Activated CD4-positive, alpha-beta T cell treated with anti-CD3 and anti-CD28 coated beads for 1 hour (primary cell): ENCODE measurements at places on chromosomes 3 and 15.

DNA sequence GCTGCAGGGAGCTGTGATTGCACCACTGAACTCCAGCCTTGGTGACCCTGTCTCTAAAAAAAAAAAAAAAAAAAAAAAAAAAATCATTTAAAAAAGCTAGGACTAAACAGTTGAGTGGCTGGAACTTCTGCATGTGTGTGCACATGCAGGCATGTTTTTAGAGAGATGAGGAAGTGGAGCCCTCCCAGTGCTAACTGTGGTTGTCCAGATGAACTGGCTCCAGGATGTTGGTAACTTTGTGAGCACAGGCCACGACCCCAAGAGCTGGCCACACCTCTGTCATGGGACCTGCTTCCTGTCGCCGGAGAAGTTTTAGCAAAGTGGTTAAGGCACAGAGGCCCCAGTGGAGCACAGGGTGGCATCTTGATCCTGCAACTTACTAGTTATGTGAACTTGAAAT, 27.0 kb downstream of the CHCHD6 start:
- DNase-seq, result no peak

- no peak for DNase-seq
Observed at GRCh38 chr3:139323146-139323545, 20.7 kb upstream of the MRPS22 start.

DNA sequence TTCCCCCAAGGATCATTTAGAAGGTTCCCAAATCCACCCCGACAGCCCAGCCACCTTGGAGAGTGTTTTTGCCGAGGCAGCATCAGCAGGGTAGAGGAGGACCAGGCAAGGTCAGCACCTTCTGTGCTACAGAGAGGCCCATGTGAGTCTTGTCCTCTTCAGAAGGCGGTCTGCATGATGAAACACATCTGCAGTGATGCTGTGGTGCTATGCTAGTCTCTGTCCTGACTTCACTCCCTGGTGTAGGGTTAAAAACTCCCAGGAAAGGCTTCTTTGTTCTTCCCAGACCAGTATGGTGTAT, 87.9 kb downstream of the ITPR1 start:
- no peak for DNase-seq

DNA sequence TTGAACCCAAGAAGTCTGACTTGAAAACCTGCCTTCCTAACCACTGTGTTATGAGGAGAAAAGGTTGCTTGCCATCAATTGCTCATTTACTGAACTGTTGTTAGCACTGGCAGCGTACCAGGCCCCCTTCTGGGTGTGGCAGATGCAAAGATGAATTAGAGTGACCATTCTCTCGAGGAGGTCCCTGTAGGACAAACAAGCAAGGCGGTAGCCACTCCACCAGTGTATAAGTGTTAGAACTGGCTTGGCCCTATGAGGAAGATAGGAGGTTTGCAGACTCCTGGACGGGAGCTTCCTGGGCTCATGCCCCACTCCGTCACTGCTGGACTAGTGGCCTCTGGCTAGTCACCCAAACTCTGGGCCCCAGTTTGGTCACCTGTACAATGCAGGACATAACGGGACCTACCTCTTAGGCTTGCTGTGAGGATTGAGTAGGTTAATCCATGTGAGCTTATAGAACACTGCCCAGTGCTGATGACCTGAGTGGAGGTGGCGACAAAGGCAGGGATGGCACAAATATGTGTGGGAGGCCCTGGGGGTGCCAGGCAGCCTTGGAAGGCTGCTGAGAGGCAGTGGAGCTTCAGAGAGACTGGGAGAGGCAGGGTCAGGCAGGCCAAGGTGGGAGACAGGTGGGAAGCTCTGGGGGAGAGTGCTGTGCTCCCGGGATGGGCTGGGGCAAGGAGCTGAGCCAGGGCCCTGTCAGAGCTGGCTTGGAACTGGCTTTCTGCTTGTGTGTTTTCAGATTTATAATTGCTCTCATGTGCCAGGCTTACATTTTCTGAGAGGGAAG, 145.9 kb downstream of the DNAJB8 start:
- no peak for DNase-seq

DNA sequence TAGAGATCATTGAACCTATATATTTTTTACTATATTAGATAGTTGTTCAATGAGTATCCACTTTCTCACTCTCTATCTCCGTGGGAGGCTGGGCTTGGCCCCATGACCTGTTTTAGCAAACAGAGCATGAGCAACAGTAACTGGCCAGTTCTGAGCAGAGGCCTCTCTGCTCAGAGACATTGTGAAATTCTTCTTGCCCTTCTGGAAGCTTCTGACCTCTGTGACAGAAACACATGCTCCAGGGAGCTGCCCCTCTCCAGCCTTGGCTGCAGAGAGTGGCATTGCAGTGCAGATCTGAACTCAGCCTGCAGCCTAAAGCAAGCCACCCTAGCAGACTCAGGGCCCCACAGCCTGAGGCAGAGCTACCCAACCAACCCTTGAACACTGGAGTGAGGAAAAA, 20.5 kb downstream of the FAM240A start:
- no peak for DNase-seq

- DNase-seq, result no peak
Observed at GRCh38 chr3:172239218-172239790, 199.9 kb downstream of the FNDC3B start.

DNA sequence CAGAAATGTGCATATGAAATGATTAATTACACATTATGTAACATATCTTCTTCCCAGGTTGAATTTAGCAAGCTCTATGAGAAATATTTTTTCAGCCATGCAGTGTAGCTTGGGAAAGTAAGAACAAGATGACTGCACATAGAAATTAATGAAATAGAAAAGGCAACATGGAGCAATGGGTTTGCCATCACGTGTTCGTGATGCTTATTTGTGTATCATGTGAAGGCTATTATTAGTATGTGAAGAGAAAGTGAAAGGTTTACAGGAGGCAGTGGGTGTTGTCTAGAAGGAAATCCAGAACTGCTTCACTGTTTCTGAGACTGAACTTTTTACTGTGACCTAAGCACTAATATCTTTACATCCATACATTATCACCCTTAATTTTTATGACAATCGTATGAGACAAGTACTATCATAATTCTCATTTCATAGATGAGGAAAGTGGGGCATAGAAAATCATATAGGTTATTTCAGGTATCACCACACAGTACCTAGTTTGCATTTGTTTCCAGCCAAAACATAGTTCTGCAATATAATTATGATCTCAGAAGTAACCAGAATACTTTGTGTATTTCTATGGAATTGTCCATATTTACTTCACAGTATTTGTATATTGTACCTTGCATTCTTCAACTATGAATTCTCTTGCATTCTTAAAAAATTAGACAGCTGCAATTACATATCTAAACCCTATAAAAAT, 14.9 kb downstream of the SERPINI1 start:
- DNase-seq, result no peak

- DNase-seq, result no peak
Observed at GRCh38 chr15:51649659-51650521, 27.3 kb upstream of the DMXL2 start.

DNA sequence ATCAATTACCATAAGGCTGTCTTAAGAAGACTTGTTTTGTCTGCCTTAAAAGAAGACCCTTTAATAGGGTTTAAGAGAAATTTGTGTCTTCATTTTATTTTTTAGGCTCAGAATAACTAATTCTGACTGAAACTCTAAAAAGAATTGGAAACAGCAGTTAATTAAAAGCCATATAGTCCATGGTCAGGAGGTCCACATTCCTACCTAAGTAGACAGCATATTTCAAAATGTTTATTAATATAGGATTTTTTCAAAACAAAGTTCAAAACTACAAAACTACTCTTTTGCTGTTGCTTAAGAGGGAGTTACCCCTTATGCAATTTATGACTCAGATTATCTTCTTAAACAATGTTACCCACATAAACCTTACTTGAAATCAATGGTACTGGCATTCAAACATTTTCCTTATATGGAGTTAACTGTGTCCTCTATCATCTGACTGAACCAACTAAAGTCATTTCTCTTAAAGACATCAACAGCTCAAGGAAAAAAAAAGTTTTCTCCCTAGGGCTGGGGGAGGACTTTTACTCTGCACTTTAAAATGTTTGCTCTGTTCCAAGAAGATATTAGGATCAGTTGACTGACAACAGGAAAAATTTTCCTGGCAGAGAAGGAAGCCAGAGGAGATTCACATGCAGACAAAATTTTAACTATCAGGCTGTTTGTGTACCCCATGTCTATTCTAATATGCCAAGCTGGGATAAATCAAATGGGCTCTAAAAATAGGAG, 56.8 kb upstream of the NANOGP8 start:
- no peak for DNase-seq

GRCh38 chr3:56321383-56321782, 146.9 kb downstream of the ERC2 start:
- no peak for DNase-seq

DNA sequence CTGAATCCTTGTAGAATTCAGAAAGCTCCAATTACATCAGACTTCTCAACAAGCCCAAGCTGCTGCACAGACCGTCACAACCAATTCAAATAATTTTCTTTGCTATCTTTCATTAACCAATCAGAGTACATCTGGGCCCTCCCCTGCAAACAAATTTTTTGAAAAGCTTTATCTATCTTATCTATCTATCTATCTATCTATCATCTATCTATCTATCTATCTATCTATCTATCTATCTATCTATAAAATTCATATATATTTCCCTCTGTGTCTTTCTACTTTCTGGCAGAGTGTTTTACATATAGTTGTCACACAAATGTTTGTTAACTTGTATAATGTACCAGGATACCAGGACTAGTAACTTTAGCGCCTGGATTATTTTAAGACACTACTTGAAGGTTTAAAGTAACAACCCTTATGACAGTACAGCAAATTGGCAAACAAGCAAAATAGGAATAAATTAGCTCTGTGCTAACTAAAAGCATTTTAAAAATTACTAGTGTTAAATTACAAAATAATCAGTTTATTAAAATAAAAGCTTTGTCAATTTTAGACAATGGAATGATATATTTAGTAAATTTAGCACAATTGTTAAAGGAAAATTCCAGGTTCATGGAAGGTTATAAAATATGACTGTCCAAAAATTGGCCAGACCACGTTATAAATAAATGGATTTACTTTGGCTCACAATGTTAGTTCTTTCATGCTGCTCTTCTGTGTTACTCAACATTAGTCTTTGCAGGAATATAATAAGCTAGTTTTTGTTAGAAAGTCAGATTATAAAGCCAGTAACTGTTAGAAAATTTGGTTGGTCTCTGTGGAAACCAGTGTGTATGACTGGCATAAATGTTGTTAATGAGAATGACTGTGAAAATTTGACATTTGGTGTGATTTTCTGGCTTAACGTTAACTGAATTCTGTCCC, 138.6 kb downstream of the SUCNR1 start:
- no peak for DNase-seq

DNA sequence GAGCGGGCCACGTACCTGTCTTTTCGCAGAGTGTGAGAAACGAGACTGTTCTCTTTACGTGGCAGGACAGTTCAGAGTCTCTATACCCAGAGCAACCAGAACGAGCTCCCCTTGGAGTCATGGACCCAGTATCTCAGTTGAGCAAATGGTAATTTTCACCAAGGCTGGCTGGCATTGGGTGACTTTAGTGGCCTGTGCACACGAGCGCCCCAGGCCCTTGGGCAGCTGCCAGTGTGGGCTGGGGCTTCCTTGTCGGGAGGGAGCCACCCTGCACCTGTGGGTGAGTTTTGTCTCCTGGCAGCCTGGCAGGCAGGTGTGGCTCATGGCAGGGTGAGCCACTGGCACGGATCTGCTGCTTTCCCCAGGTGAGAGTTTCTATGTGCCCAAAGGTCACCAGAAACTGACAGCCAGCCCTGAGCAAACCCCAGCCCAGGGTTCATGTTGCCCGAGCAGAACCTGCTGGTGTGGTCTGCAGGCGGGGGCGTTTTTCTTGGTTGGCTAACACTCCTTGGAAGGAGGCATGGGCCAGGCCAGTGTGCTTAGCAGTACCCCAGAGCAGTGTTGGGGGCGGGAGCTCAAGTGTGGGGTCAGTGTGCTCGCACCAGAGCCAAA, 135.0 kb downstream of the TJP1 start:
- DNase-seq, result no peak

- DNase-seq, result no peak
Observed at GRCh38 chr3:52552089-52552488, 15.7 kb downstream of the UQCC5 start.

GRCh38 chr3:21271606-21272016, 479.4 kb downstream of the ZNF385D start:
- DNase-seq, result no peak

GRCh38 chr15:44810237-44810636, 73.9 kb downstream of the TRIM69 start:
- no peak for DNase-seq

DNA sequence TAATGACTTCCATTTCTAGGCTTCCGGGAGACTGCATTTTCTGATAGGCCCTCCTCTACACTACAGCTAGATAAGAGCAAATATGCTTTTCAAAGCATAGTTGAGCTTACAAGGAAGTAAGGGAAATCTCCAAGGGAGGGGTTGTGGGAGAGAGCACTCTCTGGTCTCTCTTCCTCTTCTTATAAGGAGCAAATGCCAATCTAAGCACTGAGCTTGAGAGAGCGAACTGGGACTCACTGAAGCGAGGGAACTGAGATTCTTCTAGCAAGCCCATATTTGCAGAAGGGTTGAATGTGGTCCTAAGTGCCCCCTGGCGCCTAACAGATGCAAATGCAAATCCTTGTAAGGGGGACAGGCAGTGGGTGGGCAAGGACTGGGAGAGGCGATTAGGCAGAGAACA, 164.8 kb downstream of the ERC2 start:
- DNase-seq, result no peak

DNA sequence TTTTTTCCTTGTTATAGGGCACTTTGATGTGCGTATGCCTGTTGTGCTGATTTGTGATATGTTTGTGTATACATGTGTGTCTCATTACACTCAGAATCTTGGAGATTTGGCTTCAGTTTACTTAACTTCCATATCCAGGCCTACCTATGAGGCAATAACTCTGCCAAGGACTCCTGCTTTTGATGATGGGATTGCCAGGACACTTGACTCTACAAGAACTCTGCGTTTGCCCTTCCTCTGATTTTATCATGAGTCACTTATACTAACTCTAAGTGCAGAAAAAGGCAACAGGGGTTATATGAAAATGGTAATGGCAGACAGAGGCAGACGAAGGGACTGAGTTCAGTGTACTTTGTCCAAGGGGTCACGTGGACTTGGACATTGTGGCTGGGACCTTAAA, 33.6 kb downstream of the MCTP2 start:
- DNase-seq, result no peak

GRCh38 chr15:58016581-58017175, 48.8 kb downstream of the ALDH1A2 start:
- no peak for DNase-seq

- no peak for DNase-seq
Observed at GRCh38 chr15:71807125-71807629, 3.2 kb upstream of the NR2E3 start.
